ENCODE measurements at places on chromosomes 3 and 15.

DNA sequence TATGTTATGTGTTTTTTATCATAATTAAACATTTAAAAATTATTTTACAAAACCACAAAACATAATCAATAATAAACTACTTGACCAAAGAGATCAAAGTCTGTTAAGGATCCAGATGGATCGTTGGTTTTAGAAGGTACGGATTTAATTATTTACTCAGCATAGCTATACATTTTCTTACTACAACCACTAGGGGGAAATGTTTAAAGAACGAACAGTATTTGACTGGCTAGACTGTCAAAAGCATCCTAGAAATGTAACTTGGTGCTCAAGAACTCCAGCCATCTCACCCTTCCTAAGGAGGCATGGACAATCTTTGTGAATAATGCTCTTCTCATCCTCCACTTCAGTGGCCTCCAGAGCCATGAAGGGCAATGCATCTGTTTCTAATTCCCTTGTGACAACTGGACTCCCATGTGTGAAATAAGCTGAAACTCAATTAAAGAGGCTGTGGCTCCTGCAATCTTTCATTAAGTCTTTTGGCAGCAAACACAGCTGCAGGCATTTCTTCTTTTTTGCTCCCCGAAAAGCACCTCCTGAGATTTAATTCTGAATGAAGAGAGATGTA is 94.7 kb upstream of the TUSC7 start:
- no peak for DNase-seq

- no peak for DNase-seq
Observed at GRCh38 chr15:67548236-67548852, 5.8 kb downstream of the MAP2K5 start.

GRCh38 chr15:71089801-71090200 is 25.5 kb upstream of the THSD4 start:
- DNase-seq = no peak

DNA sequence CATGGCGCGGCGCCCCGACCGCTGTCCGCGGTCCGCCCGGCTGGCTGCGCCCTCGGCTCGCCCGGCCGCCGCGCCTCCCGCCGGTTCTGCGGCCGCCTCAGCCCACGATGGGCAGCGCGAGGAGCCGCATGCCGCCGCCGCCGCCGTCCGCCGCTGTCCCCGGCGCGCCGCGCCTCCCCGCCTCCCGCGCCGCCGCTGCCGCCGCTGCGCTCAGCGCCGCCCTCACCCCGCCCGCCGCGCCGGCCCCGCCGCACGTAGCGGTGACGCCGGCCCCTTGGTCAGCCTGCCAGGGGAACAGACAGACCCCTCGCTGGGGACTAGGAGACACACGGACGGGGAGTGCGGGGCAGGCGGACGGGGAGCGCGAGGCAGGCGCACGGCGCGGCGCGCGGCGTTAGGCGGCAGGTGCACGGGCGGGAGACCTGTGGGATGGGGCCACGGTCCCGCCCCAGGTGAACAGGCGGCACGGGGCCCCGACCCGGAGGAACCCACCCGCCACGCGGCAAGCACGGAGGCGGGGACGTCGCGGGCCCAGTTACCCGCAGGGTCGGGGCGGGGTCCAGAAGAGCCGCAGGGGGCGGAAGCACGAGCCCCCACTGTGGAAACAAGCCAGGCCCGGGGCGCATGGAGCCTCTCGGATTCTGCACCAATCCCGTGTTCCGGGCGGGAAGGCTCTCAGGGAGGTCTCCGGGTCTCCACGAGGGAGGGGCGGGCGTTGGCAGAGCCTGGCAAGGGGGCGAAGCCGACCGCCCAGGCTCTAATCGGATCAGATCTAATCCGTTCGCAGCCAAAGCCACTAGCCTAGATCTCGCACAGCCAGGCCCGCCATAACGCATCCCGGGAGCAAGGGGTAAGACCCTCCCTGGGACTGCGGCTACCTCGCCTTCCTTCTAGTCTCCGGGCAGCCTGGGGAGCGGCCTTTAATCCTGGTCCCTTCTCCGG is at the start of gene CSPG5:
Gene CSPG5, minus strand, starts transcription at position 175 of the 942 bp plus-strand sequence. Its CDS starts 172 bp downstream, at position 3.
- DNase-seq = no peak

DNA sequence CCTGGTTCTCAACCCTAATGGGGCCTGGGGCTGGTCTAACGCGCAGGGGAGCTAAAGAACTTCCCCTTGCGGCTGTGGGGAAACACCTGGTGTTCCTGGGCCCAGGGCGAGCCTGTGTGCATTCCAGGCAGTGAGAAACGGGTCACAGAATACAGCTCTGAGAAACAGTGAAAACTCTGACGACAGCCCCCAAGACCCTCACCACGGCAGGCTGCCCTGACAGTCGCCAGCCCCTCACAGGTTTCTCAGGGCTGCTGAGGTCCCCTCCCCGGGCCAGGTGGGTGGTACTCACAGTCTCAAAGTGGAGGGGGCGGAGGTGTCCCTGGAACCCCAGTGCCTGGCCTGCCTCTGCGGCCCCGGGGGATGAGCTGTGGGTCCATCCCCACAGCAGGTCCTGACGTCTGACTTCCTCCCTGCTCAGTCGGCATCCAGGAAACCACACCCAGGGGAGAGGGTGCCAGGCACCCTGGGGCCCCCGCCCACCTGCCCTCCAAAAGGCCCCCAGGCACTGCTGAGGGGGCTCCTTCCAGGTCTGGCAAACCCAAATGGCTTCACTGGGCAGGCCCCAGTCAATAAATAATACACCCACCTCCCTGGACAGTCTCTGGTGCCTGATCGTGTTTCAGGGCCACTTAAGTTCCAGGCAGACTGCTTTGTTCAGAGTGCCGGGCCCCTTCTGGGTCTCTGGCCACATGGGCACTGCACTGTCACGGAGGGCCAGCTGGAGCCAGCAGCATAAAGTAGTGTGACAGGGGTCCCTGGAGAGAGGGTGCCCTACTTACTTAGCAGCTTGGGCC is 57.7 kb downstream of the IQSEC1 start:
- no peak for DNase-seq
